ENCODE measurements at places on chromosomes 11 and 22.

DNA sequence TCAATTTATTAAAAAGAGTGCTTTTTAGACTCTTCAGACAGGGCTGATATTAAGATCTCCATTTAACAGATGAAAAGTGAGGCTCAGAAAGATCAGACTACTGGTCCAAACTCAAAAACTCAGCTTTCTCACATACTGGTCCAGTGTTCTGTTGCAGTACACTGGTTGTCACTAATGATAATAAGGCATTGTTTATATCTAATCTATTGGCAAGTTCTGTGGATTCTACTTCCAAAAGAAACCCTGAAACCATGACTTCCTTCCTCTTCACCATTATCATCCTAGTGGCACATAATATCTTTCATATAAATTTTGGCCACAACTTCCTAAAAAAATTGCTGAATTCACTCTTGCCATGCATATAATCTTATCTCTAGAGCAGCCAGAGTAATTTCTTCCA is 36.9 kb downstream of the F2 start:
- peak; percentile 49 for DNase-seq

DNA sequence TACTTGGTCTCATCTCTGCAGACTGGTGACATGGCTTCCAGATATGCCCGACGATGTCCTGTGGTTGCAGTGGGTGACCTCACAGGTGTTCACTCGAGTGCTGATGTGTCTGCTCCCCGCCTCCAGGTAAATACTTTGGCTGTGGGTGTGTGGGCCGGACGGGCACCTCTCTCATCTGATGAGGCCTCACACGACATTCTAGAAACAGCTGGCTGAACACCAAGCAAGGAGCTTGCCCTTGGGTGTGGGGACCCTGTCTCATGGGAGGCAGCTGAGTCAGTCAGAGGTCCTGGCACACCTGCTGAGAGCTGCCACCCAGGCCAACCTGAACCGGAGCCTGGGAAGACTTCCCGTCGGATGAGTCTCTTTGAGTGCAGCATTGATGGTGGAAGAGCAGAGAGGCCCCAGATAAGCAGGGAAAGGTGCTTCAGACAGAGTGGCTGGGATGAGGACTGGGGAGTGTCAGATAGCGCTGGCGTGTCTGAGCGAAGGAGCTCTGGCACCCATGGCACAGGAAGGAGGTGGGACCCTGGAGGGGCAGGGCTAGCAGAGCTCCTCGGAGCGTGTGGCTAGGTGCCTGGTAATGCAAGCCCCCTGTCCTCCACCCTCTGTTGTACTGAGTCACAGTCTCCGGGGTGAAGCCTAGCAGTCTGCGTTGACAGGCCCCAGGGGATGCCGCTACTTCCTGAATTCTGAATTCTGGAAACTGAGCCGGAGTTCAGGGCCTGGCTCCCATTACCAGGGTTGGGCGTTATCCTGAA is 10.4 kb upstream of the SAMM50 start:
- DNase-seq, result no peak

GRCh38 chr11:90343673-90344072 is 120.8 kb upstream of the CHORDC1 start:
- DNase-seq, result no peak

DNA sequence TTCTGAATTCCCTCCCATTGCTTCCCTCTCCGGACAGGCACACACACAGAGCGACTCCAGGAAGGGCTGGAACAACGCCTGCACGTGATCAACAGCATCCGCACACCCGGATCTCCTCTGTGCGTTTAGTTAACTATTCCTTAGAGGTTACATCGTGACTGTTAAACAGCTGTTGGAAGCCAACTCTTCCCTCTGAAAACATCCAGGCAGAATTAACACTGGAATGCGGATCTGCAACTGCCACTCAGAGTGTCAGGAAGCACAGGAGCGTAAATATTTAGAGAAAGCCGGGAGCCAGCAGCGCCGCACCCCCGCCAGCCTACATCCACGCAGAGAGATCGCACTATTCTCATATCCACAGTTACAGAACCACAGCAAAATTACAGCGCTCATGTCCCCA is 46.2 kb downstream of the SHANK2 start:
- no peak for DNase-seq

DNA sequence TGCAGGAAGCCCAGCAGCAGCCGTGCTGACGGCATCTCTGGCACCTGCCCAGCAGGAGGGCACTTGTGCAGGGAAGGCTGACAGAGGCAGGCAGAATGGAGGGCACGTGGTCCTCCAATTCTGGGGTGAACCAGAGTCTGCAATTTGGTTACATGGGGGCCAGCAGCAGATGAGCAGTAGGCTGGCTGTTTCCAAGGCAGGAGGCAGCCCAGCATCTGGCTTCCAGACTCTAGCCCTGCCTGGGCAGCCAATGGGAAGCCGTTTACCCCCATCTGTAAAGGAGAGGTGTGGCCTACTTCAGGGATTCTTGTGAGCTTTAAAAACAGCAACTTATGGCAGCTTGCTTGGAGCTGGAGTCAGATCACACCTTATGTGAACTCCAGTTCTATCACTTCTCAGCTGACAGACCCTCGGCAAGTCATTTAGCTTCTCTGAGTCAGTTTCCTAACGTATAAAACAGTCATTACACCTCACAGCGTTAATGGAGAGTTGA is 27.9 kb upstream of the RASL10A start:
- DNase-seq, result no peak

DNA sequence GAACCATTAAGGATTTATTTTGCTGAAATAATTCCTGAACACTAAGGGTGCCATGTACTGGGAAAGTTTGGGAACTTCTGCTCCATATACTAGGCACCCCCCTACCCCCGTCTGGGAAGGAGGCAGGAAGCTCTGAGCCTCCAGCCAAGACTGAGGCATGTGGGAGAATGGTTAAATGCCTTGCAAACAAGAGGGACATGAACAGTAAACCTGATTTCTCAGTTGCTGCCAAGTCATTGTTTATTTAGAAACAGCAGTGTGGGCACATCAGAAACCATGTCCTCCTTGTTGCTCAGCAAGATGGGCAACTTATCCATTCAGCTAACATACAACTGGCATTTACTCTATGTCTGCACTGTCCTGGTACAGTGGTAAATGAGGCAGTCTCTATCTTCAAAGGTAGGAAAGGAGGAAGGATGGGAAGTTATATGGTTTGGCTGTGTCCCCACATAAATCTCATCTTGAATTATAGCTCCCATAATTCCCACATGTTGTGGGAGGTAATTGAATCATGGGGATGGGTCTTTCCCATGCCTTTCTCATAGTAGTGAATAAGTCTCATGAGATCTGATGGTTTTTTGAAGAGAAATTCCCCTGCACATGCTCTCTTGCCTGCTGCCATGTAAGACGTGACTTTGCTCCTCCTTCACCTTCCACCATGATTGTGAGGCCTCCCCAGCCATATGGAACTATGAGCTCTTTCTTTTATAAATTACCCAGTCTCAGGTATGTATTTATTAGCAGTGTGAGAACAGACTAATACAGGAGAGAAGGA is 459.1 kb downstream of the MIAT start:
- no peak for DNase-seq

- no peak for DNase-seq
Observed at GRCh38 chr22:36344106-36344827, 43.5 kb downstream of the MYH9 start.

GRCh38 chr11:70682056-70682455 is 283.7 kb downstream of the CTTN start:
- DNase-seq, result no peak

- DNase-seq, result no peak
Observed at GRCh38 chr11:96391698-96392307, 2.0 kb downstream of the JRKL start.

DNA sequence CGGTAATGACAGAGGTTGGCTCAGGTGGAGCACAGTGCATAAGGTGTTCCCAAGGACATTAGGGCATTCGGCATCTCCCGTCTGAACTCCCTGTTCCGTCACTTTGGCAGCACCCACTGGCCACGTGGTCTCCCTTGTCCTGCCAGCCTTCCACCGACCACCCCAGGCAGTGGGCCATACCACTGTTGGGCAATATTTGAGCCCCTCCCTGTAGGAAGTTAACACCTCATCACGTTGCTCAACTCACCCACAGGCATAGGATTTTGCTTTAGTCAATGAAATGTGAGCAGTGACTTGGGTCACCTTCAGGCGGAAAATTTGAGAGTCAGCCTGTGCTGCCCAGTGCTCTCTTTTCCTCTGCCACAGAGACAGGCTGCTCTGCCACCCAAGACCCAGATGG is 44.0 kb downstream of the SERPINH1 start:
- no peak for DNase-seq

GRCh38 chr22:20186183-20186870 is 35.5 kb upstream of the CCDC188 start:
- DNase-seq, result peak; percentile 51

- no peak for DNase-seq
Observed at GRCh38 chr11:114169821-114170220, 110.3 kb downstream of the ZBTB16 start.

GRCh38 chr11:33709466-33709865 is 8.8 kb upstream of the C11orf91 start:
- DNase-seq, result no peak

GRCh38 chr11:32215157-32215556 is 124.3 kb downstream of the RCN1 start:
- DNase-seq, result no peak

GRCh38 chr22:23580576-23581259 is 628 bp upstream of the IGLL1 start:
- peak; percentile 85 for DNase-seq

GRCh38 chr11:113474362-113475159 is 637 bp downstream of the DRD2 start:
- peak; percentile 42 for DNase-seq

DNA sequence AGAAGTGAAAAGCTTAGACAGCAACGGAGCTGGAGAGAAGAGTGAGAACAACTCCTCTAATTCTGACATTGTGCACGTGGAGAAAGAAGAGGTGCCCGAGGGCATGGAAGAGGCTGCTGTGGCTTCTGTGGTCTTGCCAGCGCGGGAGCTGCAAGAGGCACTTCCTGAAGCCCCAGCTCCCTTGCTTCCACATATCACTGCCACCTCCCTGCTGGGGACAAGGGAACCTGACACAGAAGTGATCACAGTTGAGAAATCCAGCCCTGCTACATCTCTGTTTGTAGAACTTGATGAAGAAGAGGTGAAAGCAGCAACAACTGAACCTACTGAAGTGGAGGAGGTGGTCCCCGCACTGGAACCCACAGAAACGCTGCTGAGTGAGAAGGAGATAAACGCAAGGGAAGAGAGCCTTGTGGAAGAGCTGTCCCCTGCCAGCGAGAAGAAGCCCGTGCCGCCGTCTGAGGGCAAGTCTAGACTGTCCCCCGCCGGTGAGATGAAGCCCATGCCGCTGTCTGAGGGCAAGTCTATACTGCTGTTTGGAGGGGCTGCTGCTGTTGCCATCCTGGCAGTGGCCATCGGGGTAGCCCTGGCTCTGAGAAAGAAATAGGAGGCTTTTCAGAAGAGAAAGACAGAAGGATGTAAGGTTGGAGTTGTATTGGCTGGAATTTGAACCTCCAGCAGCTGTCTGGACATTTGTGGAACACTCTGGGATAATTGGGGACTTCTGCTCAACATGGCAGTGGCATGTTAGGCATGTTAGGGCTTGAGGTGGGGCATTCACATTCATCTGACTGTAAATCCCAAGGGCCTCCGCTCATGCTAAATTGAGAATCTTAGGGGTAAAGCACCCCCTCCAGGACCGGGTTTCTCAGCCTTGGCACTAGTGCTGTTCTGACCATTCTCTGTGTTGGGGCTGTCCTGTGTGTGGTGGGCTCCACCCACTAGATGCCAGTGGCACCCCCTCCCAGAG is 47.1 kb downstream of the BID start:
- peak; percentile 61 for DNase-seq

DNA sequence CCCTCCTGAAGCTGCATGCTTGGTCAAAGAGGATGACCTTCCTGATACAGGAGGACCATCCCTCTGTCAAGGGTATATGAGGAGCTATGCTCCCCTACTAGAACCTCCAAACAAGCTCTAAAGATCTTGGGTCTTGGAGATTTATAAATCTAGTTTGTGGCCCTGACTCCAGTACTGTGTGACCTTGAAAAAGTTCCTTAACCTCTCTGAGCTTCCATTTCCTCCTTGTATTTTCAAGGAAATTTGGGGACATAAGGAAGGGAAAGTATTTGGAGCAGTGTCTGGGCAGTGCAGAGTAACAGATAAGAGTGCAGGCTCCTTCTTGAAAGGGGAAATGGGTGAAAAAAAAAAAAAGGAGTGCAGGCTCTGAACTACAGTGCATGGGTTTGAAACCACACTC is 45.9 kb downstream of the CHRDL2 start:
- DNase-seq, result no peak

DNA sequence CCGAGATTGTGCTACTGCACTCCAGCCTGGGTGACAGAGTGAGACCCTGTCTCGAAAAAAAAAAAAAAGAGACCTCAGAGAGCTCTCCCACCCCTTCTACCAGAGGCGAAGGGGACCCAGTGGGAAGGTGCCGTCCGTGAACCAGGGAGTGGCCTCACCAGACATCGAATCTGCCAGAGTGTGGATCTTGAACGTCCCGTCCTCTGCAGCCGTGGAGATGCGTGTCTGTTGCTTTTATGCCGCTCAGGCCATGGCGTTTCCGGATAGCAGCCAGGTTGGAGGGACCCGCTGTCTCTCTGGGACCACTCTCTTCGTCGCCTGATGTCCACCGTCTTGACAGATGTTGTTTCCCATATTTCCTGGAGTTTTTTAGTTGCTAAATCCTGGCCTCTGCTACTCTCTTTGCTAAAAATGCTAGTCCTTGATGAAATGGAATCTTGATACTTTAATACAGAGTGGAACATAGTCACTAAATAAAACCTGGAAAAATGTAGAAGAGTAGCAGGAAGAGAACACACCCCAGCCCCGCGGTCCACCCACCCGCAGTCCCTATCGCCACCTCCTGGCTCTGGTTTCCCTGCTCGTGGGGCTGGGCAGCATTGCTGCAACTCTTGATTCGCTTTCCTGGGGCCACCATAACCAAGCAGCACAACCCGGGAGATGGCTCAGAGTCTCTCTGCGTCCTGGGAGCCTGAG is 12.0 kb upstream of the MUC6 start:
- no peak for DNase-seq

- DNase-seq, result no peak
Observed at GRCh38 chr22:17767233-17768065, 6.8 kb downstream of the BID start.

DNA sequence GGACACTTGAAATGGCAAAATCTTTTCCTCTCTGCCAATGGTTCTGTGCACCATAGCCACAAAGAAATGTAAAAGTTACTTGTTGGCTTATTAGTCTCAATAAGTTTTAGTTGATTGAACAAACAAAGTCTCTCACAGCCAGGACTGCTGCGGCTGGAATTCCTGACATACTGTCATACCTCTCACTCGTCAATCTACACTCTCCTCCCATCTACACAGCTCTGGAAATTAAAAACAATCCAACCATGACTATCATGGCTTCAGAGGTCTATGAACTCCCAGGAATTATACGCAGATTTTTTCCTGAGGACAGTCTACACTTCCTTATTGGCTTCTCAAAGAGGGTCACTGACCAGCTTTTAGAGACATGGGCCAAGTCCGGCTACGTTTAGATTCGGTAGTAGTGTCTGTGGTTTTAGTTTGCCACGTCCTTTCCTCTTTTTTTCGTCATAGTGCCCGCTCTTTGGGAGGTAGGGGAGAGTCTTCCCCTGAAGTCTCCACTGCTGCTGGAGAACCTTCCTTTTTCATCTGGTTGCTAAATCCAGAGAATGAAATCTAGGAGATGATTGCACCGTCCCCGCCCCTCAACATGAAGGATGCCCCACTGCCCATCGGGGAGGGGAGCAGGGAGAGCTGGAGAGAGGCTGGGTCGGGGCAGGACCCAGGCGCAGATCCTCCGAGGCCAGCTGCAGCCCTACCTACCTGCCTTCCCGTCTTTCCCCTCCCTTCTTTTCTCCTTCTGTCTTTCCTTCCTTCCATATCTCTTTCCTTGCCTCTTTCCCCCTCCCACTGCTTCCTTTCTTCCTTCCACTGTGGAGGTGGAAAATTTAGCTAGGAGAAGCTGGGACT is 1.0 kb upstream of the PLEKHB1 start:
- peak; percentile 19 for DNase-seq

- DNase-seq, result no peak
Observed at GRCh38 chr11:130760515-130761125, 155.7 kb downstream of the SNX19 start.

Measured in KBM-7 (cell line).